ENCODE measurements at places on chromosomes 6 and 20.

DNA sequence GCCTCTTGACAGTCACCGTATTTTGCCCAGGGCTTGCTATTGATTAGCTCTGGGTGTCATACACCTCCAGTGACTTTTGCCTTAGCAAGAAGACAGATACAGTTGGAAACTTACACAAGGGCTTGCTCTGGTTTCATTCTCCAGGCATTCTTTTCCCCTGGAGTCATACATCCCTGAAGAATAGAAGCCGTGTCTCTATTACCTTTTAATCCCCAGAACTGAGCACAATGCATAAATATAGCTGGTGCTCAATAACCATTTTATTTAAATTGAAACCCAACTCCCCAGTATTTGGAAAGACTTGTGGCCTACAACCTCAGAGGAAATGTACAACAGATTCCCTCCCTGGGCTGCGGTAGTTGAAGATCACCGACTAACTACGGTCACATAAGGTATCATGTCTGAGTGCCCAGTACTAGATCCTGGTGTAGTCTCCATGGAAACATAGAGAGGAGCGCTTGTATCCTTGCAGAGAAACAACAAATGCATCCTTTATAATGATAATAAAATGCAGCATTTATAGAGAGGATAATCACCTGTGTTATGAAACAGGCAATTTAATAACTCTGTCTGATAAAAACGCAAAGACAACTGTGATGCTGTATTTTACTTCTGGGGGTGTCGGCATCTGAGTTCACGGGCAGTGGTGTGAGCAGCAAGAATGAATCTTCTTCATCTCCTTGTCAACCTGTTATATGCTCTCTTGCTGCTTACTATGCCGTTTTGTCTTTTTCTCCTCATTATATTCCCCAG lies 401.2 kb upstream of the AGPAT4 start:
- DNase-seq = no peak

GRCh38 chr20:361561-361960 lies 14.7 kb downstream of the NRSN2 start:
- DNase-seq = peak; percentile 80

- DNase-seq = no peak
Observed at GRCh38 chr20:13996265-13996664, 949 bp downstream of the MACROD2 start.

DNA sequence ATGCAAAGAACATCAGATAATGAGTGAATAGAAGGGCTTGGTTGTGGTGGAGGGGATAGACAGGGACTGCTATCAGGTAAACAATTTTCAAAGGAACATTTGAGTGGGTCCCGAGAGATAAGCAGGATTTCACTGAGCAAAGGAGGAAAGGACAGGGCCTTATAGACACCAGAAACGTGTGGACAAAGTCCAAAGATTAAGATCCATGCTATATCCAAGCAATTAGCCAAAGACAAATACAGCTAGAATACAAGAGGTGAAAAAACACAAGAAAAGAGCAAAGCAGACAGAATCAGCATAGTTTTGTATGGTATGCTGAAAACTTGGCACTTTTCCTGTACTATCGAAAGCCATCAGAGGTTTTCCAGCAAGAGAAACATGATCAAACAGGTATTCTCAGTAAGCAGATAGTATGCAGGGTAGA lies 59.8 kb downstream of the CDK19 start:
- DNase-seq = no peak

- no peak for DNase-seq
Observed at GRCh38 chr6:14848019-14848418, 397.9 kb upstream of the JARID2 start.

- peak; percentile 10 for DNase-seq
Observed at GRCh38 chr6:80605165-80605989, 498.9 kb downstream of the BCKDHB start.

GRCh38 chr6:51398793-51399192 lies 580.1 kb downstream of the TFAP2B start:
- DNase-seq = no peak

GRCh38 chr6:12137480-12137879 lies 125.4 kb downstream of the HIVEP1 start:
- DNase-seq = no peak

- DNase-seq = no peak
Observed at GRCh38 chr6:97461218-97461617, 178.2 kb upstream of the MMS22L start.

DNA sequence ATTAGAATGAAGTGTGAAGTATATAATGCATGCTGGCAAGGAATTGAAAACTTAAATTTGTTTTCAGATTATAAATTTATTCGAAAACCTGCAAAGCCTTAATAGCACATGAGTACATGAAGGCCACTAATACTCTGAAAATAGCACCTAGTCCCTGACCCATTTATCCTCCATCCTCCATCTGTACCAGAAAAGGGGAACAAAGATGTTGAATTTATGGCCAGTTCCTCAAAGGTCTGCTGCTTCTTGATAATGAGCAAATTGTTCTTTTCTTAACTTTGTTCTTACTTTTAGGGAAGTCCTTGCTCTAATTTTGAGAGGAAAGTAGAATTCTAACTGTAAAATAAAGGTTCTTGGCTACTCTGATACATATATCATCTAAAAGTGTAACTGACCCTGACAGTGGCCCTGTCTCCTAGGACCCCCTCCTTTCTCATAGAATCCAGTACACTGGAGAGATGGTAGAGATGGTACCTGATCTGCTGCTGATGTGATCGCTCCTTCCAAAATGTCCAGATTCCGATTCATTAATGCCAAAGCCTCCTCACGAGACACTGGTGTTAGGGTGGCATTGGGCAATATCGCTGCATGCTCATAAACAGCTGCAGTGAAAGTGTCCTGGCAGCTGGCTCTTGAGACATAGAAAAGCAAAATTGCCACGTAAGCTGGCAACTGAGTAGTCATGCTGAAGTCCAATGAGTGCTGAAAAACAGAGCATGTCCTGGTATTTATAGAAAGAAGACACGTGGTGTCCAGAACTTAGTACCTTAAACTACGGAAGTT lies at the start of gene VNN1:
Gene VNN1 (minus strand): TSS at position 704 of the 783 bp plus-strand sequence. CDS start 20 bp downstream, at position 684.
- no peak for DNase-seq

DNA sequence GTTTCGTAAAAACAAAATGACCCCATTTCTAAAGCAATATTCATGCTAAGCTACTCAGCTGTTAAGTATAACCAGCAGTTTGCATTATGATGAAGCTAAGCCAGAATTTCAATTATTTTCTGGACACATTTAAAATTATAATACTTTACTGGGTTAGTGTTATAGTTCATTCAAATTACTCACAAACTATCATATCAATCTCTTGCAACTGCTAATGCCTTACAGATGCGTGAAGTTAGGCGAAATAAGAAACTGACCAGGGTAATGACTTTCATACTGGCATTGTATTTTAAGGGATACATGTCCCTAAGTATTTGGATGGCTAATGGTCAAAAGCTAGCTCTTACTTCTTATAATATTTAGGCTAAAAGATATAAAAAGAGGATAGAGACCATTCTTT lies 249.6 kb downstream of the TSHZ2 start:
- no peak for DNase-seq

DNA sequence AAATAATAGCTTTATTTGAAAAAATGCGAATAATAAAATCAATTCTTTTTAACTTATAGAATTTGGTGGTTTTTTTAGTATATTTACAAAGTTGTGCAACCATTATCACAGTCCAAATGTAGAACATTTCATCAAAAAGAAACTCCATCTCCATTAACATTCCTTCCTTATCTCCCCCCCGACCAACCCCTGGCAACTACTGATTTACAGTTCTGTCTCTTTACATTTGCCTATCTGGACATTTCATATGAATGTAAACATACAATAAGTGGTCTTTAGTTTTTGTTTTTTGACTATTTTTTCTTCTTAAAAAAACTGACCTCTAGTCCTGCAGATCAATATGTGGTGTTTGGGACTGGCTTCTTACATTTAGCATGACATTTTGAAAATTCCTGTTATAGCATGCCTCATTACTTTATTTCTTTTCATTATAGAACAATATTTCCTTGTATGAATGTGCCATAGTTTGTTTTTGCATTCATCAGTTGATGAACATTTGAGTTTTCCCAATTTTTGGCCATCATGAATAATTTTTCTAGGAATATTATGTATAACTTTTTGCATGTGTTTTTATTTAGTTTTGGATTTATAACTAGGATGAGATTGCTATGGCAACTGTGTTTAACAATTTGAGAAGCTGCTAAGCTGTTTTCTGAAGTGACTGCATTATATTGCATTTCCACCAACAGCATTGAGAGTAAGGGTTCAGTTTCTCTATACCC lies 344.7 kb downstream of the NKAIN2 start:
- no peak for DNase-seq

GRCh38 chr20:11445891-11446290 lies 471.8 kb upstream of the BTBD3 start:
- no peak for DNase-seq

- no peak for DNase-seq
Observed at GRCh38 chr20:58177799-58178198, 50.7 kb downstream of the ANKRD60 start.

DNA sequence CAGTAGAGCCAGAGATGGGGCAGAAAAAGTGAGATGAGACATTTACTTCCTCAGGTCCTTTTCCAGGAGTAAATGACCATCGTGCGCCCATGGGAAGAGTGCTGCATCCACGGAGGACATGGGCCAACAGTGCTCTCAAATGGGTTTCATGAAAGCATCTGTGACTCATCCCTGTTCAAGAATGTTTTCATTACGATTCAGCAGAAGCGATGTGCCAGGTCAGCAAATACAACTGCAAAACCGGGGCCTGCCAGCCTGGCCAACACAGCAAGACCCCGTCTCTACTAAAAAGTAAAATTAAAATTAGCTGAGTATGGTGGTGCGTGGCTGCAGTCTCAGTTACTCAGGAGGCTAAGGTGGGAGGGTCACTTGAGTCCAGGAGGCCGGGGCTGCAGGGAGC lies 125.1 kb downstream of the LY86 start:
- DNase-seq = peak; percentile 5

DNA sequence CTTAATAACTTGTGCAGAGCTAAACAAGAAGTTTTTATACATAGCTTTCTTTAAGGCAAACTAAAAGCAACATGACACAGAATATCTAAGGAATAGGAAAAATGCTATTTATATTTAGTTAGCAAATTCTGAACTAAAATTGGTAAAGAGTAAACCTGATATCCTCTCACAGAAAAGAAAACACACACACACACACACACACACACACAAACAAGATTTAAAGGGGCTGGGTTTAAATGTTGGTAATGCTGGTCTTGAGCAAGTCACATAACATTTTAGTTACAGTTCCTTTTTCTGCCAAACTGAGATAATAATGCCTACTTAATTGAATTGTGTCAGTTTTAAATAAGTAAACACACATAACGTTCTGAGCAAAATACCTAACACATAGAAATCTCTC lies 1.6 kb downstream of the TRDN start:
- DNase-seq = no peak

DNA sequence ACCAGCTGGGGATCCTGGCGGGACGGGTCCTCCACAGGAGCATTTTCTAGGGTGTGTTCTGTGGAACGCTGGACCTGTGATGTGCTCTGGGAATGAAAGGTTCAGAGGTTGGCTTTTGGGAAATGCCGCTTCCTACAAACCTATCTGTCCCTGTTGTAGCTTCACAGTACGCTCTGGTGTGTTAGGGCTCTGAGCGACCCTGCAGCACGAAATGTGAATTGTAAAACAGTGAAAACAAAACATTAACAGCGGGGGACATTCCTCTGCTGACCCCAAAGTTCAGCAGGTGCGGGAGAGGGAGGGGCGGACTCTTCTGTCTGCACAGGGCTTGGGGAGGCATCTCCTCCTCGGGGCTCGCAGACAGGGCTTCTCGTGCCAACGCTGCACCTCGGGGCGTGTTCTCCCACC lies 155.9 kb downstream of the NRN1 start:
- DNase-seq = no peak

DNA sequence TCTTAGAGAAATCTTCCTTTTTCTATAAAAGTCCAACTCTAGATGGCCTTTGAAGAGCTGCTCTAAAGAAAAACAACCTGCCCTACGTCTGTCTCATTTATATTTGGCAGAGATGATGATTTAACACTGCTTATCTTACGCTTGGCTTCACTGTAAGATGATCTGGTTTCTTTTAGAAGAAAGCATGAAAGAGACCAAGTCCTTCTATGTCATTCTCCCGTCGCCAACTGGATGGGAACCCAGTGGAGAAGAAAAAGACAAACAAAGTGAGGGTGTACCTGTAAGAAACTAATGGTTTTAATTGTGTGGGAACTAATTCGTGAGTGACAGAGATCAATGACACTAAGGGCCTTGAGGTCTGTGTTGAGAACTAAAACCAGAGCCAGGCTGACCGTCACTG lies 92.8 kb downstream of the MBOAT1 start:
- DNase-seq = no peak

DNA sequence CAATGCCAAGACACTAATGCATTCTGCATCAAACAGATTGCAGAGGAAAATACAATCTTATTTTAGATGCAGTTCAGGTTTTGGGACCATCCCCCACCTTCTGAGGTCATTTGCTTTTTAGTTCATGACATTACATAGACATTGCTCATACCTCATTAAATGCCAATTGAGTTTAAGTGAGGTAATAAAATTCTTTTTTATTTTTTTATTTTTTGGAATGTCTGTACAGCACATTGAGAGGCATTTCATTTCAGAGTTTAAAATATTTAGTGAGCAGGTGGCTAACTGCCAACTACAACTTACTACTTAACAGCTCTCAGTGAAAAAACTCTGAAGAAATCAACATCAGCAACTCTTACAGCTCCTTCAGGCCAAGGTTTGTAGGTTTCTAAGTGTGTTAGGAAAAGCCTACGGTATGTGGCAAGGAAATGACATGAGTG lies 482.2 kb upstream of the RNF217 start:
- DNase-seq = peak; percentile 8

DNA sequence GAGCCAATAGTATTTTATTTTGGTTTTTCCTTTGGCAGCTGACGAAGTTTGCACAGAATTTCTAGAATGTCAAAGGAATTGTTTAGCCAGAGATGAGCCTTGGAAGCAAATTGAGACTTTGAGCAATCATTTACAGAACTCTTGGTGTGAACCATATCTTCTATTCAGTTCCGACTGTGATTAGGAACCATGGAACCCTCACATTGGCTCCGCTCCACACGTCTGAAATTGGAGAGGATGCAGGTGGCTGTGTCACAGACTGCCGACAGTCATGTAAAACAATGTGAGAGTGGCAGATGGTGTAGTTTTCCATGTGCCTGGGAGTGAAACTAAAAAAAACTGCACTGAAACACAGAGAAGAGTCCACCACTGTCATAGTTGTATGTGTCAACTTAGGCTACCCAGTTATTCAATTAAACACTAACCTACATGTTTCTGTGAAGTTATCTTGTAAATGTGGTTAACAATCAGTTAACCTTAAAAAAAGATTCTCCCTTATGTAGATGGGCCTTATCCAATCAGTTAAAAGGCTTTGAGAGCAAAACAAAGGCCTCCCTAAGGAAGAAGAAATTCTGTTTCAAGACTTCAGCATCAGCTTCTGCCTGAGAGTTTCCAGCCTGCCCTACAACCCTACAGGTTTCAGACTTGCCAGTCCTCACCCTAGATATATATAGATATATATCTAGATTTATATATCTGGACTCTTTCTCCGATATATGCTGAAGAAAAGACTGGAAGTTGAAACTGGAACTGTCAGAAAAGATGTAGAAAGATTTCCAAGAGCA lies 3.3 kb upstream of the HMGN4 start:
- DNase-seq = peak; percentile 75

All from RCC 7860 (cell line).